ENCODE measurements at places on chromosomes 7 and 10. TPM values are rescaled to one million over a fixed set of nuclear protein-coding genes. Genes with fewer than 3 reads are reported as not detected.
A peak's percentile ranks its signal among the peaks of the same experiment; 100 is the strongest.

DNA sequence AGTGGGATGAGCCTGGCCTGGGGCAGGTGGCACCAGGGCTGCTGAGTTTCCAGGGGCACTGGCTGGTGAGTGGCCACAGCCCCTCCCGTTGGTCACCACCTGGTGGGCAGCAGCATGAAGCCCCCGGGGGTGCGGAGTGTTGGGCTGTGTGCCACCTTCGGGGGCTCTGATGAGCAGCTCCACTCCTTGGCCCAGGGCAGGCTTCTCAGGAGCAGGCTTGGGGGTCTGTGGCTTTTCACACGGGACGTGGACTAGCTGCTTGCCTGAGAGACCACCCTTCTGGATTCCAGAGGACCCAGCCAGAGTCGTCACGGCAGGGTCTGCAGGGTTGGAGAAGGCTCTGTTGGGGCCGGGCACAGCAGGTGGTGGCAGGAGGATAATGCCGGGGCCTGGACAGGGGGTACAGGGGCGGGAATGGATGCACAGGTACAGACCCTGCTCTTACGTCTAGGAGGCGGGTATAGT lies 193.1 kb downstream of the ADARB2 start:
- DNase-seq: no peak

GRCh38 chr10:26723016-26723415 lies 25.5 kb downstream of the PDSS1 start:
- DNase-seq: no peak

- DNase-seq: no peak
These were observed 64.6 kb downstream of the CTBP2 start for GRCh38 chr10:125095776-125096175.

GRCh38 chr7:155233311-155234157 lies 64.1 kb upstream of the INSIG1 start:
- DNase-seq: peak; percentile 20

GRCh38 chr7:96407427-96407826 lies 85.5 kb upstream of the SLC25A13 start:
- DNase-seq: no peak

DNA sequence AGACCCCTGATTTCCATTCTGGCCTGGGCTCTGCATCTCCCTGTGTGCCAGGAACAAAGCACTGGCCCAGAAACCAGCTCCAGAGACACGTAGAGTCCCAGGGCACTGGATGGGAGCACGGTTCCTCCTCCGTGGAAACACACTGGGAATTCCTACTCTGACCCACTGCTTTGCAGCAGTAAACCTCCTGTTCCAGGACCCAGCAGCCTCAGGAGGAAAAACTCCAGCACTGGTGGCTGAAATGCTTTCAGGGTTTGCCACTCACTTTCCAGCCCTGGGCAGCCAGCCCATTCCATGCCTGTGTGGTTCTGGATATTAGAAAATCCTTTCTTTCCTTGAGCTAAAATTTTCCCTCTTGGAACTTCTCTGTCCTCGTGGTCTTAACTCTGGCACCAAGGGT lies 58.0 kb downstream of the FAM171A1 start:
- DNase-seq: no peak

DNA sequence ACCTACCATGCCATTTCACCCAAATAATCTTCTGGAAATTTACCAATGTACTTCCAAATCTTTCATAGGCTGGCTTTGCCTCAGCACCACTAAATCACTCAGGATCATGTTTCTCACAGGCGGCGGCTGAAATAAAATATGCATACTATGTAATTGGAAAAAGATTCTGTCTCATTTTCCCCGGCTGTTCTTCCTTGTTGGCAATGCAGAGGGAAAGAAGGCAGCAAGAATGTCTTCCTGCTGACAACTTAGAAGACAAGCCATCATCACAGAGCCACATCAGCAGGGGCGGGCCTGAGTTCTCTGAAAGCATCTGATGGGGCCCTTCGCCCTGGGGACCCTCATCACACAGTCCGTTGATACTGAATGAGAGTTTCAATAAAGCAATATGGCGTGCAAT lies 39.2 kb upstream of the COL1A2 start:
- DNase-seq: no peak

- DNase-seq: no peak
These were observed 76.6 kb upstream of the PPIF start for GRCh38 chr10:79270466-79271246.

DNA sequence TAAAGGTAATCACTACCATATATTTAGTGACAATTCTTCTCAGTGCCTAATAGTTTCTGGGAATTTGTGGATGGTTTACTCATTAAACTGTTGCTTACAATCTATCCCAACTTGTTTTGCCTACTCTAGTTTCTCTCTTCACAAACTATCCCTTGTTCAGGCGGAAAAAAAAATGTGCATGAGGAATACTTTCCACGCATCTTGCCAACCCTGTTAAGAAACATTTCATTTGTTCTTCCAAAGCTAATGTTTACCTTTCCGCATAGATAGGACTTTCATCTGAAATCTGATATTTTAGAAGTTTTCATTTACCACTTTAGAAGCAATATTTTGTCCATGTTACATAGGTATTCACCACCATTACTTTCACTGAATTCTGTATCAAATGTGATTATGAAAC lies 191.9 kb downstream of the MDFIC start:
- peak; percentile 63 for DNase-seq

- DNase-seq: no peak
These were observed 664 bp upstream of the C10orf88 start for GRCh38 chr10:122954731-122955050.

- no peak for DNase-seq
These were observed 43.6 kb downstream of the HK1 start for GRCh38 chr10:69321865-69322264.

GRCh38 chr10:49299816-49300139 lies 808 bp downstream of the C10orf71 start:
- DNase-seq: no peak

- no peak for DNase-seq
These were observed 4.9 kb downstream of the MAT1A start for GRCh38 chr10:80284522-80284921.

GRCh38 chr10:110074298-110074697 lies 66.5 kb downstream of the ADD3 start:
- DNase-seq: no peak

DNA sequence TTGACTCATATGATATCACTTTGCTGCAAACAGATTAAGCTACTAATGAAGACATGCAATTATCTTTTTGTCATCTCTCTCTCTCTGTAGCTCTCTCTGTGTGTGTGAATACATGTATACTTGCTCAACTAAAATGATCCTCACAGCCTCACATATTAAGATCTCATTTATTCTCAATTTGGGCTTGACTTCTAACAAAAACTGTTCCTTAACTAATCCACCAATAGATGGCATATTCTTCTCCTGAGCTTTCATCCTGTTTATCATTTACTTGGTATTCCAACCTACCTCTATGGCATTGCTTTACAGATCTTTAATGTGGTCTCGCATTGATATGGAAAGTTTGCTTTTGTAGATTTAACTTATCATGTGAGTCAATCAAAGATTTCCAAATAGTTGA lies 540.4 kb downstream of the CNTNAP2 start:
- DNase-seq: no peak

GRCh38 chr10:127934383-127934782 lies 27.5 kb downstream of the PTPRE start:
- DNase-seq: no peak

- peak; percentile 35 for DNase-seq
These were observed 103.5 kb downstream of the SRI start for GRCh38 chr7:88116235-88116795.

DNA sequence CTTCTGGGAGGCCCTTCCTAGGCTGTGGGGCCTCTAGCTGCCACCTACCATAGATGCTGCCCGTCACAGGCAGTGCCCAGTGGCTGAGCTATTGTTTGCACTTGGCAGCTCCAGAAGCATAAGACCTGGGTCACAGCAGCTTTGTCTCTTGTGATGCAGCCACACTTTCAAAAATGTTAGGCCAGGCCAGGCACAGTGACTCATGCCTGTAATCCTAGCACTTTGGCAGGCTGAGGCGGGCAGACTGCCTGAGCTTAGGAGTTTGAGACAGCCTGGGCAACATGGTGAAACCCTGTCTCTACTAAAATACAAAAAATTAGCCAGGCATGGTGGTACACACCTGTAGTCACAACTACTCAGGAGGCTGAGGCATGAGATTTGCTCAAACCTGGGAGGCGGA lies 9.5 kb upstream of the KAZALD1 start:
- DNase-seq: peak; percentile 48

DNA sequence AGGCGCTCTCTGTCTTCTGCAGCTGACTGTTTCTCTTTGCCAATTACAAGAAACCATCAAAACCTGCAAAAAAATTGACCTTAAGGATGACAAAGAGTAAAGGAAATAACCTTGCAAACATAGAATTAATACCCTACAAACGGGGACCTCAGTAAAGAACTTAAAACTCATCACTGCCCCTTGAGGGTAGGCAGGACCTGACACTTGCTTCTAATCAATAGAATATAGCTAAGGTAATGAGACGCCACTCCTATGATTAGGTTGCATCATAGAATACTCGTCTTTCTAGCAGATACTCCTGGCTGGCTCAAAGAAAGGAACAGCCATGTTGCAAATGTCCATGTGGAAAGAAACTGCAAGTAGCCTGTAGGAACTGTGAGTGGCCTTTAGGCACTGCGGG lies 140.0 kb downstream of the XPNPEP1 start:
- DNase-seq: no peak

DNA sequence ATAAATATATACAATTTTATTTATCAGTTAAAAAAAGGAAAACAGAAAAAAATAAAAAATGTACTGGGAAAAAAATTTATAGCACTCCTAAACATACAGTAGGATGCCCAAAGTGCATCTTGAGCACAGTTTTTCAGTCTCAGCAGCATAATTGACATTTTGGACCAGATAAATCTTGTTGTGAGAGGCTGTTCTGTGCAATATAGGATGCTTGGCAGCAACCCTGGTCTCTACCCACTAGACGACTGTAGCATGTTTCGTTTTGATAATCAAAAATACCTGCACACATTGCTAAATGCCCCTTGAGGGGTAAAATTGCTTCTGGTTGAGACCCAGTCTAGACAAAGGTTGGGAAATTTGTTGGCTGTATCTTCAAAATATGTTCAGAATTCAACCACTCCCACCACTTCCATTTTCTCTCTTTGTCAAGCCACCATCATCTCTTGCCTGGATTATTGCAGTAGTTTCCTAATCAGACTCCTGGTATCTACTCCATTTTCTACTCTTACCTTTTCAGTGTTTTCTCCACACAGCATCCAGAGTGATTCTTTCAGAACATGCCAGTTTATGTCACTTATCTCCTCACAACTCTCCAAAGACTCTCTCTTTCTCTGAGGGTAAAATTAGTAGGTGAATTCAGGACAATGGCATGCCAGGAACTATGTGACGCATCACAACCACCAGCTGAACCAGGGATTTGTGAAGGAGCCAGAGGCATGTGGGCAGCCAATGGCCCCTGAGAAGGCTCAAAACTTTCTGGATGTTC lies 91.4 kb downstream of the GPR85 start:
- DNase-seq: peak; percentile 44

DNA sequence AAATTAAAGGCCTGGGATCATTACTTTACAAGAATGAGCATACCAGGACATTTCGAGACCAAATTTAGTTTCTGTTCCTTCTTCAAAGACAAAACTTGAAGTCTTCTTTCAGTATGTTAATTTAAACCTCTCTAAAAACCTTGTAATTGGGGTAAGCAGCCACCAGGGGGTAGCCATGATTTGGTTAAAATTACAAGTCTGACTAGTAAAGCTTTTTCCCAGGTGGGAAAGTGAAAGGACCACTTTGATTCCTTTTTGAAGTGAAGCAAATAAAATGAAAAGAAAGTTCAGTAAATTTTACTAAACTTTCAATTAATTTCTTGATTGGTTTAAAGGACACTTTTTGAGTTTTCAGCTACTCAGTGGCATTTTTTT lies 294.3 kb downstream of the BBS9 start:
- DNase-seq: peak; percentile 14

DNA sequence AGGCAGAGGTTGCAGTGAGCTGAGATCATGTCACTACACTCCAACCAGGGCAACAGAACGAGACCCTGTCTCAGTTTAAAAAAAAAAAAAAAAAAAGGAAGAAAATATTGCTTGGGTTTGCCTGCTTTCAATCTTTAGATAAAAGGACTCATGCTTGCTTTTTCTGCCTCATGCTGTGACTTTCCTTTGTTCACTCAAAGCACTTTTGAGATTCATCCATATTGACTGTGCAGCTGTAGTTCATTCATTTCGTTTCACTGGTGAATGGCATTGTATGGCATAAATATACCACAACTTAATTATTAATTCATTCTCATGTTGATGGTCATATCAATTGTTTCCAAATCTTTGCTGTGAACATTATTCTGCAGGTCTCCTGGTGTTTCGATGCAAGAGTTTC lies 97.6 kb upstream of the NFE2L3 start:
- no peak for DNase-seq

Gene TRDMT1
- 6.1 TPM for total RNA-seq

Gene GNAT3
- total RNA-seq: not detected

Gene RBP3
- total RNA-seq: not detected

Gene CYP3A5
- total RNA-seq: 13.1 TPM

Gene GPER1
- total RNA-seq: 1.6 TPM

Gene THNSL1
- total RNA-seq: 11.4 TPM

Gene ZPBP
- not detected for total RNA-seq

Gene C10orf67
- total RNA-seq: 0.35 TPM

Gene CLRN3
- not detected for total RNA-seq

Gene FANK1
- total RNA-seq: 26.4 TPM

Gene GBX1
- total RNA-seq: not detected

Gene PAPSS2
- total RNA-seq: 57.7 TPM

Data from renal cortical epithelial cell (primary cell).